ENCODE measurements at places on chromosomes 12 and 14.

- no peak for DNase-seq
These were observed 195.6 kb upstream of the PWP1 start for GRCh38 chr12:107490010-107490409.

DNA sequence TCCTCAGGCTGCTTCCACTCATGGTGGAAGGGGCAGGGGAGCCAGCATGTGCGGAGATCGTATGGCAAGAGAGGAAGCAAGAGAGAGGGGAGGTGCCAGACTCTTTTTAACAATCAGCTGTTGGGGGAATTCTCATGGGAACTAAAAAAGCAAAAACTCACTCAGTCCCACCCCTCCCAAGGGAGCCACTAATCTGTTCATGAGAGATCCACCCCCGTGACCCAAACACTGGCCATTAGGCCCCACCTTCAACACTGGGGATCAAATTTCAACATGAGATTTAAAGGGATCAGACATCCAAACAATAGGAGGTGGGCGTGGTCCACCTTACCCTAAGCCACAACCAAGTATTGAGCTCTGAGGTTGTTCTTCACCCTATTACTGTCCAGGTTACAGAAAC, 375.1 kb downstream of the GRIN2B start:
- DNase-seq: no peak

DNA sequence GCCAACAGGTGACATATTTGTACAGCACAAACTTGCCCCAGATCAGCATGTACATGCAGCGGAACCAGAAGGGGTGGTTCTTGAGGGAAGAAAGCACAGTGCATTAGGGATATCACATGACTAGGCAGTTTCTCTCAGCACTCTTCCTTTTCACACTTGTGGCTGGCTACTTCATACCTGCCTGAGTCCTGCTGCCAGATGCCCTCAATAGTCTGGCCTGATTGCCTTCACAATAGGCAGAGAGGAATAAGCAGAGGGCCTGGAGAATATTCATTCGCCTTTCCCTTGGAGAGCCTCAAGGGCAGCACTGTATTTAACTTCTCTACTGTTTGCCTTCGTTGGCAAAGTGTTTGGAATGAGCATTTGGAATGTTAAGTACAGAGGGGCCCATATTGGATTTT, 7.9 kb downstream of the EMG1 start:
- DNase-seq: no peak

GRCh38 chr12:94763462-94763861, 113.1 kb upstream of the TMCC3 start:
- no peak for DNase-seq

- no peak for DNase-seq
These were observed 30.5 kb upstream of the METAP2 start for GRCh38 chr12:95443459-95443858.

DNA sequence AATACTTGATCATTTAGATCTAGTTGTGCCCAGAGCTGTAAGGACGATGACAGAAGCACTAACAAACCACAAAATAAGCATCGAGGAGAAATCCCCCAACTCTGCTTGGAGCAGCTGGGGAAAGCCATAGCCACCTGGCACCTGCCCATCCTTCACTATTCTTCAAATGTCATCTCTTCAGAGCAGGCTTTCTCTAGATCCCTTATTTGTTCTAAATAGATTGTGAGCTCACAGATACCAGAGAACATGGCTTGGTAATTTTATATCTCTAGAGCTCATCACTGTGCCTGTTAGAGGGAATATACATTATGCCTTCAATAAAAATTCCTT, 50.9 kb downstream of the GRIP1 start:
- no peak for DNase-seq

- DNase-seq: peak; percentile 35
These were observed 2.9 kb upstream of the CACNB3 start for GRCh38 chr12:48815126-48816110.

- DNase-seq: no peak
These were observed 18.1 kb downstream of the CLEC2B start for GRCh38 chr12:9851050-9851449.

GRCh38 chr12:121926874-121927706, 8.7 kb downstream of the CFAP251 start:
- DNase-seq: no peak

DNA sequence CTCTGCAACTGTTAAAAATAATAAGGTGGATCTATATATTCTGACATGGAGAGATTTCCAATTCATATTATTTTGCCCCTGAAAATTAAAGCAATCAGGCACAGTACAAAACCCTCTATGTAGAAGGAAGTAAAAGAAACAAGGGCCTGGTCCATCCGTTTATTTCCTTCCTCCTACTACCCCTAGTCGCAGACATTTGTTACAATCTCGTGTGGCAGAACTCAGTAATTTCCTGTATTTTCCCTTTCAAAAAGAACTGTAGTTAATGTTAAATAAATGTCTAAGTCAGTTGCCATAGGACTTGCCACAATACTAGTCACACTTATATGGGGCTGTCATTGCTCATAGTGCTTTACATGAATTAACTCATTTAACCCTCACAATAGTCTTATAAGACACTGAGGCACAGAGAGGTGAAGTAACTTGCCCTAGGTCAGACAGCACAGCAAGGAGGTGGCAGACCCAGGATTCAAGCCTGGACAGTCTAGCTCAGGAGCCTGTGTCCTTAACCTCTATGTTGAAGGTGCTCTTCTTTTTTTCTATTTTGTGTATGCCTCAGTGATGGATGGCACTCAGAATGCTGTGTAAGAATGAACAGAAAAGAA, 24.2 kb downstream of the NINJ2 start:
- no peak for DNase-seq

GRCh38 chr12:89339526-89339925, 12.8 kb downstream of the DUSP6 start:
- DNase-seq: no peak

DNA sequence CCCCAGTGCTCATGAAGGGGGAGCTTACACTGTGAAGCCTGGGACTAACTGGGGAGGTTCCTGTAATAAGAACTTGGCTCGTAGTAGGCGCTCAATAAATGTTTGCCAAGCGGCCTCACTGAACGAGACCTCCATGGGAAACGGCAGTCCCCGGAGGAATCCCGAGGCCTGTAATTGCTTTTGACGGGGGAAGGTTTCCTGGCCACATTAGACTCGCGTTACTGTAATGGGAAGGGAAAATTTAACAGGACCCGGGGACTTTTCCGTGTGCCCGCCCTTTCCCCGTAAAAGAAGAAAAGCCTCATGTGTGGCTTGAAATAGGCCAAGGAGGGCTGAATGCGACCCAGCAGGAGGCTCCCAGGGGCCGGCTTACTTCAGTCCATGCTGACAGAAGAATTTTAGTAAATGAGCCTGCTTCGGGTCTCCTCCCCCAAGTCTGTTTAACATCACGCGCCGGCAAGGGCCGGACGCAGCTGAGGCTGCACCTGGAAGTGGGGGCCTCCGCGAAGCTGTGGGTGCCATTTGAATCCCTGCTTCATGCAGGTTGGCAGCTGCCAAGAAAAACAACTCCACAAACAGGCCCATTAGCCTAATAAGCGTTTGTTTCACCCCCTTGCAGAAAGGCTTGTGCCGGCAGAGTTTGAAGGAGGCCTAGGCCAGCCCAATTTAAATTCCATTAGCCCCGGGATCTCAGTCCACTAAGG, 39.8 kb upstream of the PWP1 start:
- DNase-seq: no peak

DNA sequence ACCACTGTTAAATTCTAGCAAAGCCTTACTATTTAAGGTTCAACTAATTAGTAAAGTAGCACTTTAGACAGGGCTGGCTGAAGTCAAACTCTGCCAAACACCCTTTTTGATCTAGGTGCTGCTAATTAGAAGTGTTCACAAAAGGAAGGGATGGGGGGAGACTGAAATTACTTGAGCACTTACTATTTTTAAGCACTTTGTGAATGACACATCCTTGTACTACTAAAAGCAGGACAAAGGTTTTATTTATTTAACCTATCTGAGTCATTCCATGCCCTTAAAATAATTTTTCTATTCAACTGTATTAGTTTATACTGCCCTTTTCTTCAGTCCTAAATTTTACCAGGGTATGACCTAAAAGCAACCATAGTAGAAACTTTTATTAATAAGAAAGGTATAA, 20.1 kb downstream of the MBIP start:
- DNase-seq: no peak

- DNase-seq: no peak
These were observed 55.2 kb downstream of the PRICKLE1 start for GRCh38 chr12:42534184-42534838.

GRCh38 chr14:89394972-89395371, 22.1 kb downstream of the FOXN3 start:
- DNase-seq: no peak

- peak; percentile 86 for DNase-seq
These were observed 229.4 kb downstream of the ZFP36L1 start for GRCh38 chr14:68563251-68564131.

DNA sequence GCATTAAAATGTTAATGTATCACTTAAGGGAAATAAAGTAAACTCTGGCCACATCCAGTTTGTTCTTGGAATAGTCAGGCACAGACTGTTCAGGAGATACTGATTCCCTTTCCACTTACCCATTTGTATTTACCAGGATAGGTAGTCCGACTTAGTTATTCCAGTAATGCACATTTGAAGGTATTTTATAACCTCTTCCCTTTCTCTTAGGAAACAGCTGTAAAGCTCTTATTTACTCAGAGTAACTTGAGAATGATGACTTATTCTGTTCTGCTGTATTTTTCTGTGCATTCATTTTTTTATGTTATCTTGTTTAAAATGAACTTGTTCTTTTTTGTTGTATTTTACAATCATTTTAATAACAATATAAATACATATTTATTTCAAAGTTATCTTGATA, 78.0 kb downstream of the METTL25 start:
- no peak for DNase-seq

DNA sequence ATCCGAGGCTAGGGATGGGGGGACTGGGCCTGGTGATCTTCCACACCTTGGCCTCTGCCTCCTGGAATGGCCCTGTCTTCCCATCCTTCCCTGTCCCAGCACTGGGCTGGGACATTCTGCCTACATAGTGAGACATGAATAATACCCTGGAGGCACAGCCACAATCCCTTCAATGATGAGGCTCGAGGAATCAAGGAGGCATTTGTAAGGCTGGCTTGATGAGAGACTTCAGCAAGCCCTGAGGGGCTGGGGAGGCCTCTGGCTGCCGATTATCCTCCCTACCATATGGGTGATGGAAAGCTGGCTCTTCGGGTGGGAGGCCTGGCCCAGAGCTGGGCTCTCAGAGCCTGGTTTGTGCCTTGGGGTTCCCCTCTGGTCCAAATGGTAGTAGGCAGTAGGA, 92.5 kb downstream of the CALM1 start:
- no peak for DNase-seq

DNA sequence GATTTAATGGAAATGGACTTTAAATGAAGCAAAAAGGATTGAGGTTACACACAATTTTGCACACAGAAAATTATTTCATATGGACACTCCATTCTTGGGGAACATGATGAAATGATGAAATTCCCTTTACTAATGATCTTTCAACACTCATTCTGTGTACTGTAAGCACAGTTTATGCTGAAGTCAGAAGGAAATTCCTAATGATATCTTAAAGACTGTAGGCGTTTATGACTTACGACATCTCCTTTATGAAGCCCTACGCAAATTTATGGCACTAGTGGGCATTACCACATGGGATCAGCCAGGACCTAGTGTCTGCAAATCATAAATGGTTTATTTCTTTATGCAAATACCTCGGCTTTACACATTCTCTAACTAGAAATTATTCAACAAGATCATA, 97.9 kb upstream of the SOX5 start:
- DNase-seq: no peak

GRCh38 chr14:24144451-24144850, 2.0 kb downstream of the PSME2 start:
- DNase-seq: no peak

DNA sequence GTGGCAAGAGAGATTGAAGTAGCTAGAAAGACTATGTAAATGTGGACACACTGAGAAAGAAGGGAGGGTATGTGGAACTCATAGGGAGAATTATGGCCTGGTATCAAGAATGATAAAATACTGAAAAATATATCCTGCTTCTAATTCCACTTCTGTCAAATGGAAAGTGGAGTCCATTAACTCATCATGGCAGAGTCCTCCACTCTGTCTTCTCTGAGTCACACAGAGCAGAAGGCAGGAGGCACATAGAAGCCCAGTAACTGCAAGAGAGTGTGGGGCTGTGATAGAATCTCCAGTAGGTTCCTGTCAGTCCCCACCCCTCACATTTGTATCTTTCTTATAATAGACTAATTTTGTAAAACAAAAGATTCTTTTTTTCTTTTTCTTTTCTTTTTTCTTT, 223.7 kb downstream of the AKAP6 start:
- DNase-seq: no peak

DNA sequence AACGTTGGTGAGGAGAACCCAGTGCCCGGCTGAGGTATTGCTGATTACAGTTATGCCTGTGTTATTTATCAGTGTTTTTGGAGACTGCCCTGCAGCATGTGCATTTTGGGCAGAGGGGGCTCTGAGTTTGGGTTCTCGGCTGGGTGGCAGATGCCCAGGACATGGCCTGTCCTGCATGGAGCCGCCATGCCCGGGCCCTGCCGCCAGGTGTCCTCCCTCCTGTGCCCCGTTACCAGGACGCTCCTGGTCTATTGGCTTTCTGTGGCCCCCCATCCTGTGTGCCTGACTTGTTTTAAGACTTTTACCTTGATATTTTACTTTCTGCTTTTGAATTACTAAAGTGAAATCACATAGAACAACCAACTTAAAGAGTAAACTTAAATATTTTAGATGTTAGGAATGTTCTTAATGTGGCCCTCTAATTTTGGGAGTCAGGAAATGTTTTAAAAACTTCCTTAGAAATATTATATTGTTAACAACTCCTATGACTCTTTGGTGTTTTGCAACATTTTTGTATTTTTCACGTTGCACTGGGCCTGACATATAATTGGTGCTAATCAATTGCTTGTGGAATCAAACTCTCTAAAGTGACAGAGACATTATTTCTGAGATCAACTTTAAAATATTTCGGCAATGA, 51.8 kb downstream of the PRIMA1 start:
- no peak for DNase-seq

GRCh38 chr14:104924421-104925213, at the start of gene PLD4:
Gene PLD4 (plus strand): TSS chr14:104924879. CDS start chr14:104927141, 2,262 bp downstream.
- DNase-seq: no peak

DNA sequence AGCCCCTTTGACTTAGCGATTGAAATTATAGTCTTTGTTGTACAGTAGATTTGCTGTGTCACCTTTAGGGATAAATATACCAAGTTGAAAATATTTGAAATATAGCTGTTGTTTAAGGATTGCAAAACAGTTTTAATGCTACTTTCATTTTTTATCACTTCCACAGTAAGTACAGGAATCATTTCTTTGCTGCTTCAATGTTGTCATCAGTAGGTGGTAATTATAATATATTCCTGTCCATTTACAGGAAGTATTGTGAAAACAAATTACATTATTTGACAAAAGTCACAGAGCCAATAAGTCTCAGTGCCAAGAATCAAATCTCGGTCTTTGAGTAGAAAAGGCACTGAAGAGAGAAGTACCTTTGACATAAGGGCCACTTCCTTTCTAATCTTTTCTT, 342.6 kb upstream of the RGS6 start:
- DNase-seq: no peak

DNA sequence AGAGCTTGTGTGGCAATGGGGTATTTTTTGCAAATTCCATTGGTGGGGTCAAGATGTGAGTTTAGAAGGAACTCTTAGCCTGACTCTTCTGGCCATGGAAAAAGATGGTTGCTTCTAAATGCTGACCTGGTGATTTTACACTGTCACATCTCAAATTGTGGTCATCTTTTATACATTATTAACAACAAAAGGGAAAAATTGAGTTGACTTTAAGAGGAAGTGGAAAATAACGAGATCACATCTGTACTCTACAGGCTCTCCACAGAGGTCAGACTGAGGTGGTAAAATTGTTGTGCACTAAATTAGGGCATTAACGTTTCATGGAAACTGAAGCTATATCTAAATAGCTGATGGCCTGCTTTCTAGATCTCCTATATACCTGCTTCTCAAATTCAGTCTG, 44.7 kb downstream of the PTPN11 start:
- no peak for DNase-seq
